Hematopoietic multipotent progenitor cell treated with erythropoietin and hydrocortisone succinate and interleukin-3 and kit ligand, for 6 days (in vitro differentiated cells): ENCODE measurements at places on chromosomes 5 and 9.

DNA sequence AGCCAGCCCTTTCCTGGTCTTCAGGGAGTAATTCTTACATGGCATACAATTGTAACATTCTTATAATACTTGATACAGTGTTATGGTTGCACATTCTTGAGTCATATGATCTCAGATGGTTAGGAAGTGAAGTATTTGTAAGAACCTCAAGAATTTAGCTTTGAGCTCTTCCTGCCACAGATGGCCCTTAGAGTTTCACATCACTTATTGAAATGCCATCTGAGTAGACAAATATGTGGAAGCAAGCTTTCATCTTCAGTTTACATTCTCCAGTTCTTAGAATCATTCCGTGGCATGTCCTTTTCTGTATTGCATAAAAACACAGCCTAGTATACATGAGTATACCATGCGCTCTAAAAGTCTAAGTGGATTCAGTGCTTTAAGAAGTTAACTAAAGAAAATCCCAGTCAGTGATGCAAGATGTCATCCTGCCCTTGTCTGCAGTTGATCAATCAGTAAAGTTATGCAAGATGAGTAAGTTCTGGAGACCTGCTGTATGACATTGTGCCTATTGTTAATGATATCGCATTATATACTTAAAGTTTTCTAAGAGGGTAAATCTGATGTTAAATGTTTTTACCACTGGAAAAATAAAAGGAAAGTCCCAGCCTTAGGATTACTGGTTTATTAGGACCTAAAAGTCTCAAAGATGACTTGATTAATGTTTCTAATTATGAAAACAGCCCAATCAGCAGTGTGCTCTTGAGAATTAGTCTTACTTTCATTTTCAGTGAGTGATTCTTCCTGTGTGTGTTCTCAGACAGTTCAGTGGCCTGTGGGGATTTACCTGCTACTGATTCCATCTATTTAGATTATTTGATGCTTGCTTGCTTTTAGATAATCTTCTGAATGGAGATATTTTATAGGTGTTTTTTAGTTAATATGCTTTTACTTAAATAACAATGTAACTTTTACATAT, 29.4 kb downstream of the RHOBTB3 start:
- DNase-seq, result no peak

DNA sequence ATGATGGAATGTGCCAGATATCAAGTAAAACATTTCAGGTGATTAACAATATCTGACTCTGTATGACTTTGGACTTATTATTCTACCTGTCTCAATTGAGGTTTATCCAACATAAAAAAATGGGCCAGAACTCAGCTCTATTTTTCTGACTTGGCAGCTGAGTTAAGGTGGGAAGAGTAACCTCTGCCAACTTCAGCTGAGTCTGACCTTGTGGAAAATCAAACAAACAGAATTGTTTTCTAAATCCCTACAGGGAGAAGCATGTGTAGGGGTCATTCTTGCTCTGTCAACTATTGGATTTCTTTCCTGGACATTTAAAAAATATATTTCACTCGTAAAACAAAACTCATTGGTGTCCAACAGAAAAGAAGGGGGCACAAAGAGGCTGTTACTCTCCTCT, 139.4 kb upstream of the TLR4 start:
- no peak for DNase-seq

DNA sequence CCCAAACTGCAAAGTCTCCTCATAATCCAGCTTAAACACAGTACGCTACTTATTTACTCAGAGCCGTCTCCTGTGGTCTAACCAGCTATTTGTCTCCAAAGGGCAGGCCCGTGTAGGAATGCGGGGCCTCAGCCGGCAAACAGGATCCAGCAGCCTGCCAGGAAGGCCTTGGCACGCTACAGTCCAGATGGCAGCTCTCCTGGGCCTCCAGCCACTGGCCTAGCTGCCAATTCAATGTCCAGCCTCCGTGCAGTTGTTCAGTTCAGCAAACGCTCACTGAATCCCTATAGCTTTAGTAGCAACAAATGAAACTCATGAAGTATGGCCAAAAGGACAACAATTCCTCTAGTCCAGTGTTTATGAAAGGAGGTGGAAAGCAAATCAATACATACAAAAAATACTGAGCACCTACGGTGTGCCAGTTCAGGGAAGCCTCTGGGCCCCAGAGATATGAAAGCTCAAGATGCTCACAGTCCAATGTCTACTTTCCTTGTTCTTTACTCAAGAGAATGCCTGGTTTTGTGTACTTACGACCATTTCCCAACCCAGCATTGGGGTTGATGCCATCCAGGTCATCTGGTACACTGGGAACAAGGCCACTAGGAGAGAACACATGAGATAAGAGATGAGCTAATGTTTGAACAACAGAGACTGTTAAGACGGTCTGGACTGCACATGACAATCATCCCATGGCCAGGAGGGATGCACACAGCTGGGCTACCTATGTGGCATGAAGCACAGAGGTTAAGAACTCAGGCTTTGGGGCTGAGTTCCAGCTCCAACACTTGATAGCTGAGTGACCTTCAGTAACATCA, 8.3 kb downstream of the CDK5RAP2 start:
- DNase-seq, result no peak

- DNase-seq, result no peak
These were observed 19.6 kb downstream of the SLC24A2 start for GRCh38 chr9:19769213-19769612.

DNA sequence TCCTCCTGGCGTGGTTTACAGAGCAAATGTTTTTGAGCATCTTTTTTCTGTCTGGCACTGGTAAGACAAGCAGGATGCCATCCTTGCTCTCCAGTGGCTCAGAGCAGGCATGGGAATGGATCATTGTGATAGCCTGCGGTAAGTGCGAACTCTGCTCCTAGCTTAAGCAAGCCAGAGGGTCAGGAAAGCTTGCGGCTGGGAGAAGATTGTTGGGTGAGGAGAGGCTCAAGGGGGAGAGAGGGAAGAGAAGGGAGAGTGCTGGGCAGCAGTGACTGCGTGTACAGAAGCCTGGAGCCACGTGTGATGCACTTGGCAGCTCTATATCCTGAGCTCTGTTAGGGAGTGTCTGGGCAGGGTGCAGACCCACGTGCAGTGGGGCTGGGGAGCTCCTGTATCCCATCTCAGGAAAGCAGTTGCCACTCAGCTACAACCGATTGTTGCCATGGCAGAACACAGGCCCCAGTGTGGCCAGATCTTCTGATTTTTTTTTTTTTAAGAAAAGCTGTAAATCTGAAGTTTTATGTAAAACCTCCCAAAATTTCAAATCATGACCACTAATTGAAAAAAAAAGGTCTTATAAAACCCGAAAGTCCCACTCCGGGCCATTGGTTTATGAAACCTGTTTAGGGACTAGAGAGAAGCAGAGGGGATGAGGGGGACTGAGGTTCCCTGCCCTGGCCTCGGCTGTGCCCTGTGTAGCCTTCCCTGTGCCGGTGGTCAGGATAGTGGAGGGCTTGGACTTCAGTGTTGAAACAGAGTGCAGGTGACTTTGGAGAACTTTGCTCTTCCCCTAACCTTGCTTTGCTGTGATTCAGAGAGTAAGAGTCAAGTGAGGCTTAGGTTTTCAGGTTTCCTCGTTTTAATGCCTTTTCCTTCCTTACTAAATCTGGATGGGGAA, 67.3 kb downstream of the ZNF618 start:
- DNase-seq, result no peak

DNA sequence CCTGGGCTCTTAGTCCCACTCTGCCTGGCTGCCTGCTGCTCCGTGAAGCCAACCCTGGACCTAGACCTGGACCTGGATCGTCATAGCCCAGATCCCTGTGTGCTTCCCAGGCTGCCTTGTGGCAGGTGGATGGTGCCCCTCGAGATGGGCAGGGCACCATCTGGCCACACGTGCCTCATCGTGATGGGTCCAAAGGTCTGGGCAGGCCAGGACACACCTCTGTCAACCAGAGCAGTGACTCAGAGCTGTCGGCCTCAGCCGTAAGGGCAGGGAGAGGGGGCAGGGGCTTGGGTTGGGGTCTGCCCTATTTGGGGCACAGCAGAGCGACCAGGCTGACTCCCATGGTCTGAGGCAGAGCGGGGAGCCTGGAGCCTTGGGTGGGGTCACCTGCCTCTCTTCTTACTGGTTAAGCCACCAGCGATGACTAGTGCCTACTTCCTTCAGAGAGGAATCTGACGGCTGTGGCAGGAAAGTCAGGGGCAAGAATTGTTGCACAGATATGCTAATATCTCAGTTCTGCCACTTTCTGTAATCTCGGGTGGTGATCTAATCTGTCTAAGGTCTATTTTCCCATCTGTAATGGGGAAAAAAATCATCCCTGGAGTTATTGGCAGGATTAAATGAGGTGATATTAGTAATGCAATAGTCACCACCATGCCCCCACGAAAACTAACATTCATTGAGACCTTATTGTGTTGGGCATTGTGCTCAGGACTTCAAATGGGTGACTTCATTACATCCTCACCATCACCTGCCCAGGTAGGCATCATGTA, 3.2 kb upstream of the CDHR2 start:
- DNase-seq, result no peak
